ENCODE measurements at places on chromosomes 5 and 9. TPM values are rescaled to one million over a fixed set of nuclear protein-coding genes. Genes with fewer than 3 reads are reported as not detected.

The TIMD4 gene
- total RNA-seq, result not detected

The PBX3 gene
- 40.4 TPM for total RNA-seq

The GHR gene
- total RNA-seq, result 5.2 TPM

The SLC36A2 gene
- total RNA-seq, result not detected

The CDH9 gene
- not detected for total RNA-seq

The CDC25C gene
- total RNA-seq, result 0.54 TPM

The PCDH1 gene
- 14.8 TPM for total RNA-seq

The N4BP3 gene
- 2.3 TPM for total RNA-seq

The G3BP1 gene
- 108 TPM for total RNA-seq

The JAKMIP2 gene
- total RNA-seq, result not detected

The DYNC2I2 gene
- total RNA-seq, result 40.7 TPM

The OBP2A gene
- total RNA-seq, result not detected

The FAM53C gene
- 25.4 TPM for total RNA-seq

The SAPCD2 gene
- 2.6 TPM for total RNA-seq

The IL4 gene
- not detected for total RNA-seq

Measured in cardiac atrium fibroblast (primary cell).